NCI-H1436 (cell line): ENCODE measurements at places on chromosomes 12 and 14.

GRCh38 chr14:21626491-21627230, 8.1 kb downstream of the OR10G2 start:
- no peak for DNase-seq

GRCh38 chr14:89801136-89801535, 153.4 kb downstream of the EFCAB11 start:
- DNase-seq = no peak

DNA sequence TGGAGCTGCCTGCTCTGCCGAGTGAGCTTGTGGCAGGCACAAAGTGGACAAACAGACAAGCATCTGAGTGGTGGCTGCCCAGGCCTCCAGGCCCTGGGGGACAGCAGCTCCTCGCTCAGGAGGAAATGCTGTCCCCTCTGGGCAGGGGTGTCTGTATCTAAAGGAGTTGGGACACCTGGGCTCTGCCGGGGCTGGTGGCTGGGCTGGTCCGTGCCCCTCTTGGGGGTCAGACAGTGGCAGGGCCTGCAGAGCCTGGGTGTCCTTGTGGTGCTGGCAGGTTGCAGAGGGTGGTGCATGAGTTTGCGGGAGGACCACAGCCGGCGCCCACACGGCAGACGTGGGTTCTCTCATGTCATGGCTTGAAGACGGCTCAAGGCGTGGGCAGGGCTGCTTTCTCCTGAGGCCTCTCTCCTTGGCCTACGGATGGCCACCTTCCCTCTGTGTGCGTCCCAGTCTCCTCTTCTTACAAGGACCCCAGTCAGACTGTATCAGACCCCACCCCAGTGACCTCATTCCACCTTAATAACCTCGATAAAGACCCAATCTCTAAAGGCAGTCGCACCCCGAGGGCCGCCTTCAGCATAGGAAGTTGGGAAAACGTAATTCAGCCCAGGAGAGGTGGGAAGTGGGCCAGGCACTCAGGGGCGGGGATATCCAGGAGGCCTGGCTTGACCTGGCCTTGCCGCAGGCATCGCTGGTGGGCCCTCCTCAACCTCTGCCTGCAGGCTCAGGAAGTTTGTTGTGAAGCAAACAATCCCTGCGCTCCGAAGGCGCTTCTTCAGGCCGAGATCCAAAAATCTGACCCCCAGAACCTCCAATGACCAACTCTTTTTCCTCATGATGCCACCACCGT, 110.0 kb downstream of the KIF26A start:
- no peak for DNase-seq

- DNase-seq = no peak
Measured at GRCh38 chr14:75442642-75443041, 14.8 kb downstream of the JDP2 start.

DNA sequence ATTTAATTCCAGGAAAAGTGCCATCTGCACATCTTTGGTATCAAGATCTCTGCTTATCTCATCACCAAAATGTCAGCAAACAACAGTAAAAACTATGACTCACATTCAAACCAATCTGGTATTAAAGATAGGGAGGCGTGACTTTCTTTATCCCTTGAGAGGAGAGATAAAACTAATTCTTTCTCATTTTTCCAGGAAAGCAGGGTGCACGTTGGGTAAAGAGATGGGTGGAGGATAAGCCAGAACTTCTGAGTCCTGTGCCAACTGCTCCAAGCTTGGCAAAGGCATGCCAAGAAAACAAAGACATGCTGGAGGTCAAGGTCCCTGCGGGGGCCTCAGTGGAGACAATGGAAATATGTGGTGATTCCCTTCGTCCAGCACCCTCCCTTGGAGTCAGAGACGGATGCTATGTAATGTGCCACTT, 225.8 kb upstream of the PLXNC1 start:
- DNase-seq = no peak

DNA sequence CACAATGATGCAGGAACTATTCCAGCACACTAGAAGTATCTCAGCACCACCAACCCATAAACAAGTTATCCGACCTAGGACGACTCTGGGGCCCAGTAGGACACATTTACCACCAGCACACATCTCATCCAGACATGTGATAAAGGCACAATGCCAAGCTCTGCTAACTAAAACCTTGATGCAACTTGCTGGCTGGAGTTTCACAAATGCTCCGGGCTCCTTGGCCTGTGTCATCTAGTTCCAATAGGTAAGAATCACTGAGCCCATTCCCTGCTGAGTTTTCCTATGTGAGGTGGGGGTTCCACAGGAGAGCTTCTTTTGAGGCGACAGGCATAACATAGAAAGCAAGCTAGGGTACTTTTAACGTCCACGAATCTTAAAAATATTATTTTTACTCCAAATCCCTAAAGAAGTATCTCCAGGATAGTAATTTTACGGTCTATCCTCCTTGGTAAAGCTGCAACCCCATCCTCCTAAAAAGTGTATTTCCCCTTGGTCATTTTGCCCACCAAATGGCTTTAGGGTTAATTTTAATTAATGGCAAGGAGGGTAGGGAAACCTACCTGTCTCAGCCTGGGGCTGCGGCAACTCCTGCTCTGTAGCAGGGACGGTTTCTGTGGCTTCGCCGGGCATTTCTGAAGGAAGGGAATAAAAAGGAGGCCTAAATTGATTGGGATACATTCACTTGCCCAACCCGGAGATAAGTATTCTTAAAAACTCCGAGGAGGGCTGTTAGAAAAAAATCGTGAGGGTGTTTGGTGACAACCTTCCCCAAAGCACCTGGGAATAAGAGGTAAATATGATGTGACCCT, 1.0 kb downstream of the NACA start:
- DNase-seq = no peak

- peak; percentile 20 for DNase-seq
Measured at GRCh38 chr12:106956048-106956578, 406 bp downstream of the TMEM263 start.

DNA sequence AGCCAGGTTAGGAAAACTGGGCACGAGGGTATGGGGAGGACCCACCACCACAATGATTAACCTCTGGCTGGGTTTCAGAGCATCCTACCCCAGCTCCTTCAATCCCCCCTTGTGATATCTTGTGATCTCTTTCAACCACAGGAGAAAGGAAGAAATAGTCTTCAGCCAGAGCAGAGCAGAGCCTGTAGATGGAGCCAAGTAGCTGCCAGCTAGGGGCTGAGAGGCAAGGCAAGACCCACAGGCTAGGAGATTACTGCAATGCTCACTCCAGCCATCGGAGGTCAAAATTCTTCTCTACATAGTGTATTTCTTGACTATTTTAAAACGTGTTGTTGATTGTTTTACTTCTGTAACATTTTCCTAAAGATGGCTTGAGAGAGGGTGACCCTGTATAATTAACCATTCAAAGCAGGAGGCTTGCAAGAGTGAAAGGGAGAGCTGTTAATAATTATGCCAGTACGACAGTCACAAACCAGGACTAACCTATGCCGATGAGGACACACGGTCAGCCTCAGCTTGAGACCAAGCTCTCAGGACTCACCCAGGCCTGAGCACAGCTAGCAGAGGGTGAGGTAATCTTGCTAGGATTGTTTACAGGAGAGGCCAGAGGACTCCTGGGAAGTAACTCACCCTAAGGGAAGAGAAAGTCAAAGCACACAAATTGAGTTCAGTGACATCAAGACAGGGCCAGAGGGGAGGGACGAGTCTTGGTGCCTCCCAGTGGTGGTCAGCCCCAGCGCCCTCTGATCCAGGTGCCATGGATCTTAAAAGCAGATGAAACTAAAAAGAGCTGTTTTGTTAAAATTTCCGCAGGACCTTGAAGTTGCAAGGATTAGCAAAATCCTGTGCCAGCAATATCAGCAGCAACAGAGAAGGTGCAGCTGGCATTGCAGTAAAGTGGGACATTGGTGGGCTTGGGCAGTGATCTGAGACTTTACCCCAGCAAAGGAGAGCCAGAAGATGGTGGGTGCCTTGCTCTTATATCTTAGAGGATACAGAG, 29.8 kb upstream of the CDKN3 start:
- DNase-seq = peak; percentile 28

DNA sequence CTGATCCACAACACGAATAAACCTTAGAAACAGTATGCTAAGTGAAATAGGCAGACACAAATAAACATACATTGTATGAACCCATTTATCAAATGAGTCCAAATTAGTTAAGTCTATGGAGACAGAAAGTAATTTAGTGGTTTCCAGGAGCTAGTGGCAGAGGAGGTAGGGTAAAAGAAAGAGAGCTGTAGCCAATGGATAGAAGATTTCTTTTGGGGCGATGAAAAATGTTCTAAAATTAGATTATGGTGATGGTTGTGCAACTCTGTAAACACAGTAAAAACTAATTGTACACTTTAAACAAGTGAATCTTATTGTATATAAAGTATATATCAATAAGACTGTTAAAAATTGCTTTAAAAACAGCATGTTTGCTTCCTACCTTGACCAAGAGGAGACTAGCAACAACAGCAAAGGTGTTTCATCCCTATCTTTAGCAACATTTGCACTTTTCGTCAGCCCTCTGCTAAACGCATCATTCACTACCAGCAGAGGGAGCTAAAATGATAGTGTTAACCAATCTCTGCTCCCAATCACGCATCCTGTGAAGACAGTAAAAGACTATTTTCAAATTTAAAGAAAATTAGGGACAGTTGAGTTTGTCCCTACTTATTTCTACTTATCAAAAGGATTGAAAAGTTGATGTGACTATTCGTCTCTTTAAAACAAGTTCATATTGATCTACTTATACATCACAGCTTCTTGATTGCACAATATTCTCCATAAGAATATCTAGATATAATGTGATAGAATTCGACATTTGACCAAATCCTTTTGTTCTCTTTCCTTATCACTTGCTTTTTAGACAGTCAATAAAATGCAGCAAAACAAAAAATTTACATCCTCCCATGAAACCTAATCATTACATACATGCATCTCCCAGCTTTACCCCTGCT, 24.0 kb upstream of the LGR5 start:
- peak; percentile 57 for DNase-seq

DNA sequence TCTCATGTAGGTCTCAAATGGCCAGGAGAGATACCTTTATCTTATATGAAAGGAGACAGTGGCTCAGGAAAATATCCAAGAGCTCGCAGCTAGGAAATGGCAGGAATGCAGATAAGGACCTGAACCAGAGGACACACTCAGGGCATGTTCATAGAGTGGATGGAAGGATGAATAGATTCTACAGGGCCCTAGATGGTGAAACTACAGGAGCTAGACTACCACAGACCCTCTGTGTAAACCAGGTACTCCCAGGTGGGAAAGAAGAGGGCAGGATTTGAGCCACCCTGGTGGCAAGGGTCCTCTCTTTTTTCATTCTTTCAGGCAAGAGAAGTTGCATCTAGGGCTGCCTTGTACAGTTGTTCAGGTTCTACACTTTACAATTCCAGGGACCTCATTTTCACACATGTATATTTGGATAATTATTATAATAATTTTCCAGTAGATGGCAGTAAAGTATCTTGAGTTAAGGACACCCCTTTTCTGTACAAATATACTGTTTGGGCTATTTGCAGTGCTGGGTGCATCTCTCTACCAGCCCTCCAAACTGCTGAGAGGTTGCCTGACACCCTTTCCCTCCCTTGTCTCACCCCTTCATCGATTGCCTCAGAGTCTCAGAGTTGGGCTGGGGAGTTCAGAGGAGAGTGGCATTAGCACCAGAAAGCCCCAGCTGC, 10.5 kb upstream of the ZDHHC22 start:
- peak; percentile 73 for DNase-seq

DNA sequence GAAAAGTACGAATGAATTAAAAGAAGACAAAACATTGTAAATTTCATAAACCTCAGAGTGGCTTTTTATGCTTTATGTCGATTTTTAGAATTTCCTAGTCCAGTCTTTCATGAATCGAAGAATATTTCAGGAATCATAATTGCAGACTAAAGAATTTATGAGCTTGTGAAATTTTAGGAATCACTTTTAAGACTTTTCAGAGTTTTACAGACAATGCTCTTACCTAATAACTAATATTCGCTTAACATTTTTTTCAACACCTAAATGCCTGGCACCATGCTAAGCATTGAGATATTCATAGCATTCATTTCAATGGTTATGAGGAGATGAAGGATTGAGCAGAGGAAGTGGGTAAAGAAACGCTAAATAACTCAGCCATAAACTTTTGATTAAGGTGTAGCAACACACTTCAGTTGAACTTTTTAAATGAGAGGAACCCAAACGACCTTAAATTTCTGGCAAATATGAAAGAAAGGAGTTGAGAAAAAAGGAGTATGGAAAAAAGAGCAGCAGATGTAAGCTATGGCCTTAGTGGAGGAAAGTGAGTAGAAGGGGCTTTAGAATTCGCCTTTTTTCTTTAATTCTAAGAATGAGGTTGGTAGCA, 739 bp upstream of the USP44 start:
- DNase-seq = no peak

- DNase-seq = no peak
Measured at GRCh38 chr14:68293404-68293803, 473.8 kb downstream of the RAD51B start.

GRCh38 chr12:49462083-49462744, 76.6 kb upstream of the KCNH3 start:
- no peak for DNase-seq

DNA sequence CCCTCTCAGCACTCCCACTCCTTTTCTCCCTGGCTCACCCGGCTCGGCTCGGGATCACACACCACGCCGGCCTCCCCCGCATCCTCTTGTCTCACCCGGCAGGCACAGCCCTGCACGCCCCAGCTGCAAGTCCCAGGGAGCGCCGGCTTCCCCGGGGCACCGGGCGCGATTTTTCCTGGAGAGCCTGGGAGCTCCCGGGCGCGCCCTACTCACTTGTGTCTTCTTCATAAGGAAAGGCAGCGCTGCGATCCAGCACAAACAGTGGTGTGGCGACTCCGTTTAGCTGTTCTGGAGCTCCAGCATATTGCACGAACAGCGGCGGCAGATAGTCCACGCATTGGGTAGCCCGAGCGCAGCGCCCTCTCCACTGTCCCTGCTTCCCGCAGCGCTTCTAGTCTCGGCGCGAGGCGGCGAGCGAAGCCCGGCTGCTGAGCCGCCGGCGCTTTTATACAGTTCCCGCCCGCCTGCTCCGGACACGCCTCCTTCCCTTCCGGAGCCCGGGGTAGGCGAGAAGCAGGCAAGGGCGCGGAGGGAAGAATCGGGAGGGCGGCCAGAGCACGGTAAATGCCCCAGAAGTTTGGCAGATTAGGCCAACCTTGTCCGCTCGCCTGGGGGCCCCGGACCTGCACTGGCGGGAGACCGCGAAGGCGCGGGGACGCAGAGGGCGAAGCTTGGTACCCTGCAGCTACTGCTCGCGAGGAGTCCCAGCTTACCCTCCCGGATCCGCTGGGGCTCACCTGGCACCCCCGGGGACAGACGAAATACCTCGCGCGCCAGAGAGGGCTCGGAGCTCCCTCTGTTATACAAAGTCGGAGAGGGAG, at the start of gene KITLG:
TSS of gene KITLG (minus strand) at position 421 of the 821 bp plus-strand sequence. CDS start at position 228, 193 bp downstream.
- DNase-seq = peak; percentile 86

DNA sequence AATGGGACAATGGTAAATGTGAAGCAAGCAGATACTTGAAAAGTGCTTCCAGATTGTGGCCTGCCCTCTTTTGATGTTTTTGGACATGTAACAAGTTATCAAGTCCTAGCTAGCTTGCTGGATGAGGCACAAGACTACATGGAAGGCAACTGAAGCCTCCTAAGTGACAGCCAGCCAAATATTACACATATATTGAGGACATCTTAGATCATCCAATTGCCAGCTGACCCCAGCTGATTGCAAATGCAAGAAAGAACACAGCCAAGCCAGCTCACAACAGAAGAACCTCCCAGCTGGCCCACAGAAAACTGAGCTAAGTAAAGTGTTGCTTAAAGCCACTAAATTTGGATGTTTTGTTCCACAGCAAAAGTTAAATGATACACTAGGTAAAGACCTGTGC, 156.9 kb downstream of the SRGAP1 start:
- DNase-seq = no peak

GRCh38 chr12:6613776-6614512, 6.8 kb upstream of the CHD4 start:
- DNase-seq = peak; percentile 96

- no peak for DNase-seq
Measured at GRCh38 chr14:71583705-71584104, 348.5 kb upstream of the RGS6 start.

- DNase-seq = no peak
Measured at GRCh38 chr12:71666259-71666658, 2.2 kb downstream of the THAP2 start.
